HT1080 (cell line): ENCODE measurements at places on chromosomes 1 and 21. TPM values are rescaled to one million over a fixed set of nuclear protein-coding genes. Genes with fewer than 3 reads are reported as not detected.

DNA sequence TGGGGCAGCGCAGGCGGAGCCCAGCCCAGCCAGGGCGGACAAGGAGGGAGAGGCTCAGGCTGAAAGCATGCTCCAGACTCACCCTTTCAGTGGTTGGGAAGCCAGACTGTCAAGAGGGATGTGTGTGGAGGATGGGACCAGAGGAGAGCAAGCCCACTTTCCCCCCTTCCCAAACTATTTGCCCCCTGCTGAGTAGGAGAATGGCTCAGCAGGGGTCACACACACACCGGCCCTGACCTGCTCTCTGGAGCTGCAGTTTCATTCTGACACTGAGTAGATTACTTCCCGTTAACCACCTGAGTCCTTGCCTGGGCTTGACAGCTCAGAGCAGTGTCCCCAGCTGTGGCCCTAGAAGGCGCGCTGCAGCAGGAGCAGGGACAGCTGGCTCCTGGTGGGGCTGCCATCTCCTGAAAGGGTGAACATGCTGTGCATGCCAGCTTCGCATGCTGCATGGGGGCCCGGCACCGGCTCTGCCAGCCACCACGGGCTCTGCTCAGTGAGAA lies 51.6 kb upstream of the CNTN2 start:
- DNase-seq, result no peak

- DNase-seq, result peak; percentile 41
Measured at GRCh38 chr1:32201011-32201855, 838 bp downstream of the CCDC28B start.

GRCh38 chr1:220754212-220754917 lies 6.2 kb downstream of the MTARC2 start:
- no peak for DNase-seq

DNA sequence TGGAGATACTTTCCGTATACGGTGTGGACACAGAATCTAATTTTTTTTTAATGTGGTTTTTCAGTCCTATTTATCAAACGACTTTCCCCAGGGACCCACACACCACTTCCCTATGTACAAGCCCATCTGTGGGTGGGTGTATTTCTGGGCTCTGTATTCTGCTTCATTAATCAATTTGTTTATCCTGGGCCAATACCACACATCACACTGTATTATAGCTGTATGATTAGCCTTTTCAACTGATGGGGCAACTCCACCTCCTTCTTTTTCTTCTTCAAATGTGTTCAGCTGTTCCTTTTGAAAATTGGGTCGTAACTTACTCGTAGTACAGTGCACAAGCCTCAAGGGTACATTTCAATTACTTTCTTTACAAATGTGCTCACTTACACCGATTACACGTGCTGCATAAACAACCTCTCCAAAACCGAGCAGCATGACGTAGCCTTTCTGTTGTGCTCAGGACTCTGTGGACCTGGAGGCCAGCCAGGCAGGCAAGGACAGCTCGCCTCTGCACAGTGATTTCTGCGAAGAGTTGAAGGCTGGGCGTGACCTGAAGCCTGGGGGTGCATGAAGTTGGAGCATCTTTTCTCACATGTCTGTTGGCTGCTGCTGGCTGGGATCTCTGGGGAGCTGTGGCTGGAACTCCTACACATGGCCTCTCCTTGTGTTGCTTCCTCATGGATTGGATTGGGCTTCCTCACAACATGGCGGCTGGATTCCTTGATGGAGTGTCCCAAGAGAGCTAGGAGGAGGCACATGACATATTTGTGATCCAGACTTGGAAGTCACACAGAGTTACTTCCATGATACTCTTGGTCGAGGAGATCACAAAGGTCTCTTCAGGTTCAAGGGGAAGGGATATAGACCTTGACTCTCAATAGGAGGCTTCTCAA lies 126.5 kb downstream of the CRYAA start:
- DNase-seq, result no peak

- DNase-seq, result no peak
Measured at GRCh38 chr1:104746994-104747393, 997.3 kb downstream of the AMY1C start.

- no peak for DNase-seq
Measured at GRCh38 chr1:228150461-228151179, 890 bp downstream of the GJC2 start.

DNA sequence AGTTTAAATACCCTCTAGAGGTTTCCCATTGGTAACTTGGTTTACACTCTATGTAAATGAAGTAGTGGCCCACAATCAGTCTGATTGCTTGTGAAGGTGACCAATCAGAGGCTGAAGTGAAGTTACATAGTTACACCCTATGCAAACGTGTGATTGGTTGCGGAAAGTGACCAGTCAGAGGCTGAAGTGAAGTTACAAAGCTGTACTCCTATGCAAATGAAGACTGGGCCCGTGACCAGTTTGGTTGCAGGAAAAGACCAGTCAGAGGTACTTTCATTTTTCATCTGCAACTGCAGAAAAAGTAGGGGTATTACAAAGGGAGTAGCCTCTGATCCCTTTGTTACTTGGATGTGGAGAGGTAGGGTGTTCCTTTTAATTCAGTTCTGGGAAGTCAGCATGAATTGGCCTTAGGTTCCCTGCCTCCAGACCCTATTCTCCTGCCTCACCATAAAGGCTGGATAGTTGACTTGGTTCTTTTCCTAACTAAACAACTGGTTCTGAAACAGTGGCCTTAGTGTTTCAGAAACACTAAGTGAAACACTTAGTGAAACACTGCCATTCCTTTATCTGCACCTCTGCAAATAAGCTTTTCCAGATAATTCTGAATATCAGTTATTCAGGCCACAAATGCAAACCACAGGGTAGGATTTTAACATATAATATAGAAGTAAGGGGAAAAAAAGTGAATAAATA lies 39.3 kb downstream of the MAGI3 start:
- peak; percentile 46 for DNase-seq

DNA sequence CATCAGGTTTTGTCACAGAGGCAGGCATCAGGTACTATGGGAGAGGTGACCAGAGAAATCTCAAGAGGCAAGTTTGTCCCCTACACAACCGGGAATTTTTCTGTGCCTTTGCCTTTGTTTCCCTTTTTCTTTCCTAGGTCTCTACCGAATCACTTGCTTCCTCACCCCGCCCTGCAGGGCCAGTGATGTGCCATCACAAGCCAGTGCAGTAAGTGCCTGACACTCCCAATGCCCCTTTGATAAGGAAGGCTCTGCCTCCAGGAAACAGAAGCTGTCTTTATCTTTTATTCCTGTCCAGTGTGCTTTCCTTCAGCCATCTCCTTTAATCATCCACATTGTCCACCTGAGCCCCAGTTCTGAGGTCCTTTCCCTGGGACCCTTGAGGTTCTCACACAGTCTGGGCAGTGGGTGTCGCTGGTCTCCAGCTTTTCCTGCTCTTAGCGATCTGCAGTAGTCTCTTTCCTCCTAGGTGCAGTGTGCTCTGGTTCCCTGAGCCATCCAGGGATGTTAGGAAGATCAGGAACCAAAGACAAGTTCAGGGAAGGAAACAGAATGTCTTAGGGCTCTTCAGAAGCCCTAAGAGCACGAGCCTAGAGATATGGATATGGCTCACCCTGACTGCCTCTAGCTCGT lies 36.6 kb downstream of the GJA5 start:
- peak; percentile 34 for DNase-seq

DNA sequence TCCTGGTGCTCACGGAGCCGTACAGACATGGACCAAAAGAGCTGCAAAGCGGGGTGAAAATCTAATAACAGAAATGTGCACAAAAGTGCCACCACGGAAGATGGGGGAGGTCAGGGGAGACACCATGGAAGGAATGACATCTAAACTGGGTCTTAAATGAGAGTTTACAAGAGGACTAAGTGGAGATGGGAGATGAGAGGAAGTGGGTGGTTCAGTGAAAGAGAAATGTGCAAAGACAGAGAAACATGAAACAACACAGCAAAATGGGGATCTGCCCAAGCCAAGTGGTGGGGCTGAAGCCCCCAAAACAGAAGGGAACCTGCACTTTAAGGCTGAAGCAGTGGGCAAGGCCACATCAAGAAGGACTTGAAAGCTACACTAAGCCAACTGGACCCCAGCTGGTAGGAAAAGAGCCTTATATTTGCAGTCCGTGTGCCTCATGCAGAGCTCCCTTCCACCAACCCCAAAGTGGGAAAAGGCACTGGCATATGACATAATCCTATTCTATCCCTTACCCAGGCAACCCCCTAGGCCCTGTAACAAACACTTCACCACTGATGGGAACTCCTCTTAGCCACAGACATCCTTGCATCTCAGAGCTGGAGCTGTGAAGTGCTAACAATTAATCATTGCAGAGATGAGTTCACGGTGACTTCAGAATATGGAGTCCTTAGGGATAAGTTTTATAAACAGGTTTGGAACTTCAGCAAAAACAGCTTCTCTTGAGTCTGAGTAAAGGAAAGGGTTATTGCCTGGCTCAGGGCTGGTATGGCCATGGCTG lies 198.6 kb upstream of the EDN2 start:
- DNase-seq, result peak; percentile 45

DNA sequence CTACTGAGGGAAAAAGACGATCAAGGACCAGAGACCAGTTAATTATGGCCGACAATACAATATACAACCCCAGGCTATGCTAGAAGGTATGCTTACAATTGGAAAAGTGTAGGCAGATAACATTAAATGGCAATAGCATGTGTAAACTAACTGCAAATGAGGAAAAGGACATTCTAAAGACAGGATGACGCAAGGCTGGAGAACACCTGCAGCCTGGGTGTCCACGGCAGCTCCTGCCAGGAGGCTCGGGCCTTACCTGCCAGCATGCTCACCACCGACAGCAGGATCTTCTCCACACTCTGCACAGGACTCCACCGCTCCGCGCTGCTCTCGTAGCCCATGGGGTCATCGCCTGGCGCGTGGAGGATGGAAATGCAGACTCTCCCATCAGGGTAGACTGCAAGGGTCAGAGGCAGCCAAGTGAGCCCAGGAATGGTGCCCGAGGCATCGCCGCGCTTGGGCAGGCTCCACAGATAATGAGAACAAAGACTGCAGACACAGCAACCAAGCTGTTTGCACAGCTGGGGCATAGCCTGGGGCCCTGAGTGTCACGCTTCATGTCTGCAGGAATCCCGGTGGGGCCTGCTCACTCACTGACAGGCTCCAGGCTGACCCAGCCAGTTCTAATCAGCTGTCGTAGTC lies 28.2 kb downstream of the UBE2G2 start:
- no peak for DNase-seq

Gene AMY1B
- total RNA-seq, result not detected in 2 replicates

Gene DDR2
- total RNA-seq, result 29.0 and 34.4 TPM in 2 replicates

Gene SRGAP2C
- 22.6 and 25.4 TPM in 2 replicates for total RNA-seq

Gene LAD1
- total RNA-seq, result not detected in 2 replicates

Gene PTPN7
- not detected in 2 replicates for total RNA-seq
